Neuronal stem cell (in vitro differentiated cells): ENCODE measurements at places on chromosomes 4 and X.
A peak's percentile ranks its signal among the peaks of the same experiment; 100 is the strongest.

GRCh38 chr4:76028350-76028765, 5.1 kb upstream of the CXCL10 start:
- no peak for DNase-seq

GRCh38 chr4:119113033-119113655, 22.5 kb upstream of the MYOZ2 start:
- DNase-seq: no peak

GRCh38 chr4:57053508-57053907, 56.7 kb downstream of the IGFBP7 start:
- DNase-seq: no peak

GRCh38 chr4:18242919-18243693, 221.6 kb upstream of the LCORL start:
- no peak for DNase-seq

- no peak for DNase-seq
These were observed 68.0 kb downstream of the PPEF2 start for GRCh38 chr4:75834095-75834771.

DNA sequence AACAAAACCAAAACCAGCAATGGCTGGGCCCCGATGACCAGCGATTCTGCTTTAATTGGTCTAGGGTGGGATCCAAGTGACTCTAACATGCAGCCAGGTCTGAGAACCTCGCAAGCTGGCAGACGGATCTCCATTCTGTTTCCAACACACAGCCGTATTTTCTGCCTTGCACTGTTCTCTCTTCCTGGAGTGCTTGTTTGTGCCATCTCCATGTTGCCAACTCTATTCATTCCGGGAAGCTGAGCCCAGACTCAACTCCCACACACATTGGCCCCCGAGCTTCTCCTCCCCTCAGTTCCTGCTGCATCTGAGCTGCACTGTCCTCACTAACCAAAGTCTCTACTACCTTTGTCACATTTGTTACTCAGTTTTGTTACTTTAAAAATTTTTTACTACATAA, 35.6 kb downstream of the GEMIN8 start:
- DNase-seq: no peak

DNA sequence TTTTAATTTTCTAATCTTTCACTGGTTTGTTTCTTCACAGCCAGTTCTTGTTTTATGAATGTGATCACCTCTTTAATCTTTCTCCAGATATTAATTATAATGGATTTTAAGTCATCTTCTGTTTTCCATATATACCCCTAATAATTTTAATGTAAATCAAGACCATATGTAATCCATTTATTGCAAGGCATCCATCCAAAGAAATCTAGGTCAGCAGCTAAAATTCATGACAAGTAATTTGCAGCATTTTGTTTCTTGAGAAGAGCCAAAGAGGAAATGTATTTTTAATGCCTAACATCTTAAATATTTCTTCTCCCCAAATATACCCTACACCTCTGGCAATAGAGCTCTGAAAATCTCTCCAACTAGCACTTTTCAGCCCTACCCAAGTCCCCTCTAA, 81.1 kb downstream of the SUPT20HL2 start:
- no peak for DNase-seq

- DNase-seq: no peak
These were observed 76.0 kb upstream of the AP1S2 start for GRCh38 chrX:15930585-15930984.

DNA sequence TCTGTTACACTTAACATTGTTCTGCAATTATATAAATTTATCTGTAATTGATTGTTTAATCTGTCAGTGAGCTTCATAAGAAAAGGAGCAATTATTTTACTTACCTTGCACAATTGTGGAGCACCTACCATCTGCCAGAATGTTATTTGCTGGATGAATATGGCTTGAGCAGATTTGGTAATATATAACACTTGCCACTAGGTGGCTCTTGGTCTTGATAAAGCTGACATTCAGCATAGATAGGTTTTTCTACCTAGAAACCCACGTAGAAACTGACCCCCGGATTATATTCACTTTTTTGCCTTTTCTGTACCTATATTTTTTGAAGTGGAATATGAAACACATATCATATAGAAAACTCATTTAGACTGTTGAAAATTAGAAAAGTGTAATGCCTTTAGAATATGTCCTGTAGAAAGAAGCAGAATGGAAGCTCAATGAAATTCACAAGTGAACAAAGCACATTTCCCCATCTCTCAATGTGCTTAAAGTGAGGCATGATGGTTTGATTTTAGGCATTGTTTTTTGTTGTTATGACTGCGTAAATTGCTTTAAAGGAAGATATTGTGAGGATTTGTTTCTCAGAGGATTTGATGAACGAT, 9.5 kb downstream of the RBPJ start:
- no peak for DNase-seq

DNA sequence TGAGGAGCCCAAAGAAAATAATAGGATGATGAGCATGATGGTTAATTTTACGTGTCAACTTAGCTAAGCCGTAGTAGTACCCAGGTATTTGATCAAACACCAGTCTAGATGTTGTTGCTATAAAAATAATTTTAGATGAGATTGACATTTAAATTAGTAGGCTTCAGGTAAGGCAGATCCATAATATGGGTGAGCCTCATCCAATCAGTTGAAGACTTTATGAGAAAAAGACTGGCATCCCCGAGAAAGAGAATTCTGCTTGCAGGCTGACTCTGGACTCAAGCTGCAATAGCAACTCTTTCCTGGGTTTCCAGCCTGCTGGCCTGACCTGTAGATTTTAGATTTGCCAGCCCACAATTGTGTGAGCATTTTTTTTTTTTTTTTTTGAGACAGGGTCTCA, 192.8 kb upstream of the LNX1 start:
- no peak for DNase-seq

- DNase-seq: no peak
These were observed 36.9 kb downstream of the FHDC1 start for GRCh38 chr4:152972821-152973628.

- DNase-seq: no peak
These were observed 15.4 kb downstream of the EPGN start for GRCh38 chr4:74323663-74324062.

DNA sequence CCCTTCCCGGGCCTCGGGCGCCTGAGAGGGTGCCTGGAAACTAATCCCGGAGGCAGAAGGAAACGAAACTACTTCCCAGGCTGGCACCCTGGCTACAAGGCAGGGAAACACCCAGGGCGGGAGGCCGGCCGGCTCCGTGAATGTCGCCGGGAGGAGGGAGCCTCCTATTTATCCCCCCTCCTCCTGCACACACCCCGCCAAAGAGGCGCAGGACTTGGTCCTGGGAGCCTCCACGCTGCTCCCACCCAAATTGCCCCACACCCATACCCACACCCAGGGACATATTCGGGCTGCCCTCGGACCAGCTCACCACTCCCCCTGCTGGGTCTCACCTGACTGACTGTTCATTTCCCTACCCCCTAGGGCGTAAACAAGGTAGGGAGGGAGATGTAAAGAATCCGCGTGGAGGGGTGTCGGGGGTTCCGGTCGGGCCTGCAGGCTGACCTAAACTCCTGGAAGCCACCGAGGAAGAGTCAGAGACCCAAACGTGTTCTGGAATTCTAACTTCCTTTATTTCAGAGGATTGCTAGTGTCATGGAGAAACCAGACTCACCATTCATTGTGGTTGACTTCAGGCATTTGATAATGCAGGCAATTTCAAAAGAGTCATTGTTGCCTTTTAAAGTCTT, at the start of gene BTC:
Gene BTC (minus strand): TSS at position 142 of the 629 bp plus-strand sequence. CDS start 198 bp downstream, outside the sequence.
- peak; percentile 18 for DNase-seq

GRCh38 chr4:28386776-28387175, 1526.1 kb downstream of the STIM2 start:
- no peak for DNase-seq

- no peak for DNase-seq
These were observed 44.0 kb upstream of the MXD4 start for GRCh38 chr4:2305766-2306501.

DNA sequence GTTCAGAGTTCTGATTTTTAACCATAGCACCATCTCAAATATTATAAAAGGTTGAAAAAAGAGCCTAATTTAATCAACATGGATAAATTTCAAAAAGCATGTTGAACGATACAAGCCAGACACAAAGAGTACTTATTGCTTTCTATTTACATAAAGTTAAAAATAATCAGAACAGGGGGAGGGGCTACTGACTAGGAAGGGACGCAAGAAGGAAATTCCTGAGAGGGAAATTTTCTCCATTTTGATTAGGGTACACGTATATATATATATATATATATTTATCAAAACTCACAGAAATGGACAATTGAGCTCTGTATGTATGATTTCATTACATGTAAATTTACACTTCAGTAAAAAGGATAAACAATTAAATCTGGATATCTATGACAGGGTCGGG, 482 bp upstream of the MBTPS2 start:
- no peak for DNase-seq

GRCh38 chrX:124862301-124862700, 457.4 kb upstream of the TEX13C start:
- DNase-seq: no peak

DNA sequence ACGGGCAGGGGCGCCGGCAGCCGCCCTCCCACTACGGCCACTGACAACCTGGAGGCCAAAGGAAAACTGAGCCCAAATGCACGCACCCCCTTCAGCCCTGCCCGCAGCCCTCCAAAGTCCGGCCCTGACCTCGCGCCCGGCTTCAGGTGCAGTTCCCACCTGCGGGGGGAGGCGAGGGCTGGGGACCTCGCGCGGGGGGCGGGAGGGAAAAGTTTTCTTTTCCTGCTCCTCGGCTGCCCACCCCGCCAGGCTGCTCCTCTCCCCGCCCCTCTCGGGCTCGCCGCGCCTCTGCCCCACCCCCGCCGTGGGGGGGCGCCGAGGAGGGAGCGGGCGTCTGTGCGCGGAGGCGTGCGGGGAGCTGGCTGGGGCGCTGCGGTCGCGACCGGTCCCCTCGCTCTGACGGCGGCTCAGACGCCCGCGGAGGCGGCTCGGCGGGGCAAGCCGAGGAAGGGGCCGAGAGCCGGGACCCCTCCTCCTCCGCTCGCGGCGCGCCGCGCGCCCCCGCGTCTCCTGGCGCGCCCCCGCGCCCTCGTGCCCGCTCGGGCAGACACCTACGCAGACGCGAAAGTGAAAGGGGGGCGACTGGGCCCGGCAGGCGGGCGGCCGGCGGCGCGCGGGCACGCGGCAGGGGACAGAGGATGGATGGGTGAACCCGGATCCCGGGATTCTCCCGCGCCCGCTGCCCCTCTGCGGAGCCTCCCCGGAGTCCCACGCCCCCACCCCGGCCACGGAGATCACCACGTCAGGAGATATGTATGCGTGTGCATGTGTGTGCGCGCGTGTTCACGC, 3.1 kb upstream of the NR3C2 start:
- DNase-seq: peak; percentile 70

DNA sequence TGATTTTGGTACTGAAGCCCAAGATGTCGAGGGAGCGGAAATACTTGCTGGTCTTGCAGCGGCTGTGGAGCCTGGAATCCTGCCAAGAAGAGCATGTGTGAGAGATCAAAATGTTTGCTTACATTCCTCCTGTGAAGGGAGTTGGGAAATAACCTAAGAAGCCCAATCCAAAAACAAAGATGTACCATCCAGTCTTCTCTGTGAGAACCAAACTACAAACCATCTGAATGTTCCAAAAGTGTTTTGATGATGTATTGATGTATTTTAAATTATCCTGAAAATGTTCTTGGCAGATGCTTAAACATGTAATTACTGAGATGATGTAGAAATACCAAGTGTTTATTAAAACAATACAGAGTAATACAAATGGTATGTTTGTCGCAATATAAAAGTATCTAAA, 10.1 kb upstream of the ADH1A start:
- DNase-seq: no peak

DNA sequence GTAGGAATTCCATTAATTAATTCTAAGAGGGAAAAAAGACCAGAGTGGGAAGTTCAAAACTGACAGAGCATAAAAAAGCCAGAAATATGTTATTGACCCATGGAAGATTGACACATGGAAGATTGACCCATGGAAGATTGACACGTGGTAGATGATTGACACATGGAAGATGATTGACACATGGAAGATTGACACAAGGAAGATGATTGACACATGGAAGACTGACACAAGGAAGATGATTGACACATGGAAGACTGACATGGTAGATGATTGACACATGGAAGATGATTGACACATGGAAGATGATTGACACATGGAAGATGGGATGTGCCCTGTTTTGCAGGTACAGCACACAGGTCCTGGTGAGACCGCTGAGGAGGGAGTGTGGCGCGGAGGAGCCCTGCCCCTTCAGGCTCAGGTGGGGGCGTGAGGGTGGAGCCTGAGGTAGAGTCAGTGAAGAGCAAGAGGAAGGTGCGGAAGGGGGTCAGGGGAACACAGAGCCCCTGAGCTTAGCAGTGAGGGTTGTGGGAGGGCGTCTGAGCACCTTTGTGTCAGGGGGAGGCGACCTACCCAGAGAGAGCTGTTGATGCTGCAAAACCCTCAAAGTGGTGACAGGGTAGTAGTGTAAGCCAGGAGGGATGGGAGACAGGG, 15.8 kb upstream of the PDE6B start:
- DNase-seq: no peak

DNA sequence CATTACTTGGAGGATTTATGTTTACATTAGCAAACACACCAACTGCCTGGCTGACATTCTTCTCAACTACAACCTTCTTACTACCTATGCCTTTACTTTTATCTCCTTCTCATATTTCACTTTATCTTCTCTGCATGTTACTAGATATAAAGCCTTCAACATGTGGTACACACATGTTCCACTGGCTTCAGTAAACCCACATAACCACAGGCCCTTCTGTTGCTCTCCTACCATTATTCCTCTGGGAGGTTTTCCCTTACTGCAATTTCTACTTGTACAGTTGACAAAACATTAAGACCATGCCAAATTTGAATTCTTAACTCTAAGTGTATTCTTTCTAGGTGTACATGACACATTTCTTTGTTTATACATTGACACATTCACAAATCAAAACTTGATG, 133.1 kb downstream of the ARAP2 start:
- DNase-seq: no peak

GRCh38 chr4:127219232-127219631, 413.5 kb upstream of the INTU start:
- no peak for DNase-seq

GRCh38 chr4:52714597-52715254, 36.5 kb downstream of the ERVMER34-1 start:
- no peak for DNase-seq

DNA sequence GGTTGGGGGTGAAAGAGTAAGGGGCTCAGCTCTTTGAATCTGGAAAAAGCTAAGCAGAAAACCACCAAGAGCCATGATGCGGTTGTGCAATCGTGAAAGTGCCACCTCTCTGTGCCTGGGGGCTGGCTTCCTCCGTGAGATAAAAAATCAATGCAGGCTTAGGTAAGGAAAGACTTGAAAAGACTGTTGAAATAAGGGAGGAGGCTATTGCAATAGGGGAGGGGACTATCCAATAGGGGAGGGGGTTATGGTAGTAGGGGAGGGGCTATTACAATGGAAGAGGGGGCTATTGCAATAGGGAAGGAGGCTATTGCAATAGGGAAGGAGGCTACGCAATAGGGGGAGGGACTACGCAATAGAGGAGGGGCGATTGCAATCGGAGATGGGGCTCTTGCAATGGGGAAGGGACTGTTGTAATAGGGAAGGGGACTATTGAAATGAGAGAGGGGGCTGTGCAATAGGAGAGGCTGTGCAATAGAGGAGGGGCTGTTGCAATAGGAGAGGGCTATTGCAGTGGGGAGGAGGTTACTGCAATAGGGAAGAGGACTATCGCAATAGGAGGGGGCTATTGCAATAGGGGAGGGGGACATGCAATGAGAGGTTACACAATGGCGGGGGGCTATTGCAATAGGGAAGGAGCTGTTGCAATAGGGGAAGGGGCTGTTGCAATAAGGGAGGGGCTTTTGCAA, 162.3 kb upstream of the PSAPL1 start:
- DNase-seq: no peak
